ENCODE measurements at places on chromosomes 7 and 10. TPM values are rescaled to one million over a fixed set of nuclear protein-coding genes. Genes with fewer than 3 reads are reported as not detected.

PDE1C gene
- total RNA-seq: 4.5 TPM

DCLRE1A gene
- total RNA-seq: 6.6 TPM

ICA1 gene
- 4.7 TPM for total RNA-seq

GRCh38 chr7:12524794-12525386 lies 45.6 kb upstream of the SCIN start:
- peak; percentile 64 for DNase-seq

SPDYE2B gene
- total RNA-seq: not detected

ARID5B gene
- 13.8 TPM for total RNA-seq
